ENCODE measurements at places on chromosomes 5 and 9.

GRCh38 chr5:96687812-96688453, 25.8 kb downstream of the CAST start:
- DNase-seq: no peak

DNA sequence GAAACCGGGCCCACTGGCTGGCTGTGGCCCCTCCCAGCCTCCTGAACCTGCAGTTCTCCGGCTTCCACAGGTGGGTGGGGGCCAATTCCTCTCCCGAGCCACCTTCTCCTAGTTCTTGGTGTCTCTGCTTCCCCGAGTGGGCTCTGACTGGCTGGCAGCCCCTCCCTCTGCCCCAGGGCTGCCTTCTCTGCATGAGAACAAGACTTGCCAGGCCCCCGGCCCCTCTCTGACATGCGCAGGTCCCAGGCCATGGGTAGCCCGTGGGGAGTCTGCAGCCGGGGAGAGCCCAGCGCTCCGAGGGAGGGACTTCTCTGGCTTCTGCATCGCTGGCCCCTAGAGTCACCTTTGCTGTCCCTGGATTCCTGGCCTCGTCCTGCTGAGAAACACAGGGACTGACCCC, 421.7 kb downstream of the IRX2 start:
- DNase-seq: peak; percentile 87

- DNase-seq: no peak
Observed at GRCh38 chr9:70835323-70835722, 286.1 kb downstream of the TRPM3 start.

DNA sequence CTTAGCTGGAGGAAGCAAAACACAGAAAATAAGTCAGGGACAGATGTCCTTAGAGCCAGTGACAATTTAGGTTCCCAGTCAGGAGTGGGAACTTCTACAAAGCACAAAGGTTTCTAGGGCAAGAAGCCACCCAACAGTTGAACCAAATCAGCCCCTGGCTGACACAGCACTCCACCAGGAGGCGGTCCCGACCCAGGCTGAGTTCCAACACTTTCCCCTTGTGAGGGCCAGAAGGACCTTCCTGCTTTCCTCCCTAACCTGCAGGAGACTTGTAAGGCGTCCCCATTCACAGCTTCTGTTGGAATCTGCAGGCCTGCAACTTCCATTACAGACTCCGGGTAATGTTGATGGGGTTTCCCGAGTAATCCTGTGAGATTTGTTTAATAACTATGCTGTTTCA, 416.4 kb upstream of the IRX1 start:
- DNase-seq: no peak

DNA sequence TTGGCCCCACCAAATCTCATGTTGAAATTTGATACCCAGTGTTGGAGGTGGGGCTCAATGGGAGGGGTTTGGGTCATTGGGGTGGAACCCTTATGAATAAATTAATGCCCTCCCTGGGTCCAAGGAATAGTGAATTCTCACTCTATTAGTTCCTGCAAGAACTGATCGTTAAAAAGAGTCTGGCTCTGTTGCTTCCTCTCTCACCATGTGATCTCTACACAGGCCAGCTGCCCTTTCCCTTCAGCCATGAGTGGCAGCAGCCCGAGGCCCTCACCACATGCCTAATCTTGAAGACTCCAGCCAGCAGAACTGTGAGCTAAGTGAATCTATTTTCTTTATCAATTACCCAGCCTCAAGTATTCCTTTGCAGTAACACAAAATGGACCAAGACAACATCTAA, 106.0 kb downstream of the CAAP1 start:
- DNase-seq: no peak

GRCh38 chr5:174935854-174936474, 211.6 kb downstream of the MSX2 start:
- DNase-seq: no peak
